ENCODE measurements at places on chromosomes 12 and 14.
A peak's percentile ranks its signal among the peaks of the same experiment; 100 is the strongest.

DNA sequence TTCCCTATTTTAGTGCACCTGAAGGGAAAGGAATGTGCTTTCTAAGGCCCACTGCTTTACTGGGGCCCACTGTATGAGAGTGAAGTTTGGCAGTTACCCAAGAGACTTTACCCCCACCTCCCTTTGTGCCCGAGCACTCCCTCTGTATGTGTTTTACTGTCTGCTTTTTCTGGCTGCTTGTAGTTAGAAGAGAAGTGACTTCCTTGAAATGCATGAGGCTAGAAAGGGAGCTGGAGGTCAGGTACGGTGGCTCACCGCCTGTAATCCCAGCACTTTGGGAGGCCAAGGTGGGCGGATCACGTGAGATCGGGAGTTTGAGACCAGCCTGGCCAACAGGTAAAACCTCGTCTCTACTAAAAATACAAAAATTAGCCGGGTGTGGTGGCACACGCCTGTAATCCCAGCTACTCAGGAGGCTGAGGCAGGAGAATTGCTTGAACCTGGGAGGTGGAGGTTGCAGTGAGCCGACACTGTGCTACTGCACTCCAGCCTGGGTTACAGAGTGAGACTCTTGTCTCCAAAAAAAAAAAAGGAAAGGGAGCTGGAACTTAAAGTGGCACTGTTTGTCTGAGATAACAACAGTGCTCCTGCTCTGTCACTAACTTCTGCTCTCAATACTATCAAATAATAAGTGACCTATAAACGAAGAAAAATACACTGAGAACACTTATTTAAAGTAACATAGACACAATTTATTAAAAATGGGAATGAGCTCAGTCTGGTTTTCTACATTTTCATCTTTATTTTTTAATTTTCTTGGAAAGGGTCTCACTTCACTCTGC, 5.8 kb downstream of the TRIP11 start:
- no peak for DNase-seq

- no peak for DNase-seq
These were observed 299.1 kb downstream of the BTG1 start for GRCh38 chr12:91846466-91847055.

DNA sequence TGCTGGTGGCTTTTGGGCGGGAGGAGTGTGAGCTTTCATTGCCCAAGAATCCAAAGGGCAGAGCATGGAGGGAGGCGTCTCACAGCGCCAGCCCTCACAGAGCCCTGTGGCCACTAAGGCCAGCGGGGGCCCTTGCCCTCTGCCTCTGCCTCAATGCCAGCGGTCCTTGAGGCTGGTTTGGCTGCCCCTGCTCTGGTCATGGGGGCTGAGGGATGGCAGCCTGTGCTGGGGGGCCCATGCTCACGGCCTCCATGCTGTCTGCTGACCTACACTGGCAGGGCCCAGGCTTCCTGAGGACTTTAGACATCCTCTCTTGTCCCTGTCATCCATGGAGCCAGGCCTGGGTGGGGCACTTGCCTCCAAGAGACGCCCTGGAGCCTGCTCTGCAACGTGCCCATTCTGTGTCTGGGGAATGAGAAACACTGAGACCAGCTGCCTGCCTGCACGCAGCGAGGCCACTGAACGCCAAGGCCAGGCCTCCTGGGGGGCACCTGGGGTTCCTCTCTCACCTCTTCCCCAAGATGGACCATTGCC, 143.4 kb downstream of the KIF26A start:
- no peak for DNase-seq

DNA sequence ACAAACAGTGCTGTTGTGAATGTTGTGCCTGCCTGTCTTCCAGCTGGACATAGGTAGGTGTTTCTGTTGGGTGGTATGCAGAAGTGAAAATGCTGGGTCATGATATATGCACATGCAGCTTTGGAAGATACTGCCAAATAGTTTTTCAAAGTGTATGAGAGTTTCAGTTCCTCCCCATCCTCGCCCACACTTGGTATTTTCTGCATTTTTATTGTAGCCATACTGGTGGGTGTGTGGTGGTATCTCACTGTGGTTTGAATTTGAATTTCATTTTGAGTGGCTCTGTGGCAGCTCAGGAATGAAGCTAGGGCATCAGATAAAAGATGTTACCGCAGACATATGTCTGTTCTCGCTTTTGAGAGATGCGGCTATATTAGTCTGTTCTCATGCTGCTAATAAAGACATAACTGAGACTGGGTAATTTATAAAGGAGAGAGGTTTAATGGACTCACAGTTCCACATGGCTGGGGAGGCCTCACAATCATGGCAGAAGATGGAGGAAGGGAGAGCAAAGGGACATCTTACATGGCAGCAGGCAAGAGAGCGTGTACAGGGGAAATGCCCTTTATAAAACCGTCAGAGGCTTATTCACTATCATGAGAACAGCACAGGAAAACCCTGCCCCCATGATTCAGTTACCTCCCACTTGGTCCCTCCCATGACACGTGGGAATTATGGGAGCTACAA, 183.1 kb downstream of the CAND1 start:
- DNase-seq: no peak

DNA sequence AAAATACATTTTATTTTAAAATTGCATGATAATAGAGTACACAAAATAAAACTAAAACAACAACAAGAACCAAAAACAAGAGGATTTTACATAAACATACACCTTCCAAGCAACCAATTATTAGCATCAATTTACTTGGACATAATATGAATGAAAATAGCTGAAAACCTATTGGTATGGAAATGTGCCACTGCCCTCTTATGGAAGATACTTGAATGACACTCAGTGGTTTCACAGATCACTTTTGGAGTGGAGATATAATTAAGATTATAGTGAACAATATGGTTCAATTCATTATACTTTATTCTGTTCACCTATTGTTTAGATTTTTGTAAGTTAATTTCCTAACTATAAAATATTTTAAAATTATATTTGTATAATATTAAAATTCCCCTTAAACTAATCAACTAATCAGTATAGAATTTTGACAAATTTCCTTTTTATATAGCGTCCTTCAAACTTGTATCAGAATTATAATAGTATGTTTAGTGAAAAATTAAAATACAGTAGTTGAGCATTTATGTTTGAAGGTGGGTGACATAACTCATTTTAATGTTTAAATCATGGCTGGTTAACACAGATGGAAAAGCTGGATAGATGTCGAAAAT, 70.1 kb downstream of the SLC6A15 start:
- DNase-seq: peak; percentile 4

DNA sequence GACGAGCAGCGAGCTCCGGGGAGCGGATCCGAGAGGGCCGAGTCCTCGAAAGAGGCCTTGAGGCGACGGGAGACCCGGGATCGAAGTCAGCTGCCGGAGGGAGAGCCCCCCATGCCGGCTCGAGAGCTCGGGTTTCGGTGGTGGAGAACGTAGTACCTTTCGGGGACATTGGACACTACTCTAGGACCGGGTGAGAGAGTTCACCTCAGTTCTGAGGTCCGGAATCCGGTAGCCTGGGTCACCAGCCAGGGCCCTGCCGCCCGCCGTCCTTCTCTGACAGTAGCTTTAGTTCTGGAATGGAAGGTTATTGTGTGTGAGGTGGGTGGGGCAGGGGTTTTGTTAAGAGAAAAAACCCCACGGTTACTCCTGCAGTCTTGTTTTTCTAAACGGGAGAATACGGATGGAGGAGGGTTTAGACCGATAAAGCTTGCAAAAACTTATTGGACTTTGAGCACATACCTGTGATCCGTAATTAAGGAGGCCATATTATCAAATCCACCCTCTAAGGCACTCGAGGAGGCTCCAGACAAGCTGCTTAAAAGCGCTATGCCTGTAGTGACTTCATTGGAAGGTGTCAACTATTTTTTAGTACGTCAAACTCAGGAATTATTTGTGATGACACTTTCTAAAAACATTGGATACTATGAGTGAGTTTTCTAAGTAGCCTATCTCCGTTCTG, 765 bp downstream of the SCYL2 start:
- DNase-seq: no peak

DNA sequence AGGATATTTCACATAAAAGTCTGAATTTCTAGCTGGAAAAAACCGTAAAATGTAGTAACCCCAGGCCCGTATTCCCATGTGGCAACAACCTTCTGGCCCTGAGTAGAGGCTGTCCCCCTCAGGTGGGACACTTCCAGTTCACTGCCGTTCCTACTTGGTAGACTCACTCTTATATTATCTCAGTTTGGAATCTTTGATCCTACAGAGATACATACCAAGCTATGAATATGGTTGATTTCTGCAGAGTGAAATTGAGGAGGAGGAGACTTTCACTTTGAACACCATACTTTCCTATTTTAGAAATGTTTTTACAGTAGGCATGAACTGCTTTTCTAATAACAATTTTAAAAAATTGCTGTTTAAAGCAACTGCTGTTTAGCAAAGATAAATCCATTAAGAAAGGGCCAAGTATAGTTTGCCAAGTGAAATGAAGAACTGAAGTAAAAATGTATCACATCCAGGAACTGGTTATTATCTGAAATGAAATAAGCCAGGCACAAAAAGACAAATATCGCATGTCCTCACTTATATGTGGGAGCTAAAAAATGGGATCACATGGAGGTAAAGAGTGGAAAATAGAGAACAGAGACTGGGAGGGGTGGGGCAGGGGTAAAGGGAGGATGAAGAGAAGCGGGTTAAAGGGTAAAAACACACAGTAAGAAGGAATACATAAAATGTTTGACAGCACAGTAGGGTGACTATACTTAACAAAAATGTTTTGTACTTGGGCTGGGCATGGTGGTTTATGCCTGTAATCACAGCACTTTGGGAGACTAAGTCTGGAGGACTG, 92.8 kb upstream of the METAP2 start:
- no peak for DNase-seq

DNA sequence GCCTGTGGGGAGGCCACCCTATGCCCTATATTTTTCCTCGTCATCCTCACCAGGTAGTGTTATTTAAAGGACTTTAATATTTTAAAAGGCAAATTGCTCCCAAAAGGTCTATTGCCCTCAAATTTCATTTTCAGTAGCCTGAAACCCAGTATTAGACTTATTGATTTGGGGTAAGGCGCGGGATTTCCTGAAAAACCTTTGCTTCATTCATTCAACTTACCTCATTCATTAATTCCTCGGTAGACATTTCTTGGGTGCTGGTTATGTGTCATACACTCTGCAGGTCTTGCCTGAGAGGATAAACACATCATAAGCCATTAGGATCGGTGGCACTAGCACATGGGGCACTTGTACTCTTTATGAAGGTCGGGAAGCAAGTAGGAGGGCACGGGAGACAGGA, 99.2 kb downstream of the ARF6 start:
- DNase-seq: no peak

GRCh38 chr12:117967043-117967442, 1.7 kb downstream of the KSR2 start:
- DNase-seq: no peak

GRCh38 chr12:27305673-27306456, 26.8 kb upstream of the BMAL2 start:
- DNase-seq: no peak

DNA sequence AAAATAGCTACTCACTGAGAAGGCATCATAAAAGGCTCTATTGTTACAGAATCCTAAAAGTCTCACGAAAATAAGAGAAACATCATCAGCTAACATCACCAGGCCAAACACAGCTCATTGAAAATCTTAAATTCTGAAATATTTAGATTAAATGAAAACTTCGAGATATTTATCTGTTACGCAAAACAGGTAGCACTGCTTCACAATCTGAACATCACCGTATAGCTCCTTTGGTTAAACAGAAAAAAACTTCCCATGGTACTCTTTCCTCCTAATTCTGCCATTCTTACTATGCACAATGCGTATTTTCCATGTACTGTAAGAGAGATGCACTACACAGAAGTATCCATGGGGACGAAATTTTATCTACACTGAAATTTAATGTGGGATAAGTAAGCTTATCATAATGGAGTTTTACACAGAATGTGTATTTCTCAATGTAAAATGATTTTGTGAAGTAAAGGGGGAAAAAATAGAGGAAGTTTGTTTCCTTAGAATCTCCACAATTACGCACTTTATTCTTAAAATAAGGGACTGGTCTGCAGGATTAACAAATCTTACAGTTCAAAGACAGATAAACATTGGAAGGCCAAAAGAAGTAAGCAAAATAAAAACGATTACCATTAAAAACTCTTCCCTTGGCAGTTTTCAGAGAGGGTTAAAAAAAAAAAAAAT, 1.9 kb downstream of the SGPP1 start:
- DNase-seq: no peak

GRCh38 chr12:57416039-57416996, 14.5 kb downstream of the R3HDM2 start:
- no peak for DNase-seq

DNA sequence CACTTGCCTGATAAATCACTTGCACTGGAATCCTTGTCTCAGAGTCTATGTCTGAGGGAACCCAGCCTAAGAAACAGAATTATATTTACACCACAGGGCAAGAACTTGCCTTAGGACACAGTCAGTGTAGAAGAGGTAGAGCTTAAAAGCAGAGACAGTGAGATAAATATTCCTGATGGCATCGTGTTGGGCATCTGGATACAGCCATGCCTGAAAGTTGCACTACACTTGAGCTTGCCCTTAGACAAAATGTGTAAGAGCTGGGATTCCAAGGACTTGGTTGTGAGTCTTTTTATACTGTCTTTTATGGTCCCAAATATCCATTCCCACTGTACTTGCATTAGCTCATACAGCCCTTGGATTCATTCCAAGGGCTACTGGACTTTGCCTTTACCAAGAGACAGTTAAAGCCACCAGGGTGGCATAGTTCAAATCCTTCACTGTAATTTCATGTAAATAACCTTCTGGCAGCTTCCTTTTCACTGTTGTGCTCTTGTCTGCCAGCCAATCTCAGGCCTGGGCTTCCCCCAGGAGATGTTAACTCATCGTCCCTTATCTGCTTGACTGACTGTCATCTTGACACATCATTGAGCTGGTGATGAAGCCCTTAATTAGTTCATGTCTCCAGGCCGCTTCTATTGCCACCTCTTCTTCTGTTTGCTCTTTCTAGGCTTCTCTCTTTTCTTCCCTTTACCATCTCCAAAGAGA, 577.9 kb upstream of the TBX3 start:
- DNase-seq: peak; percentile 21

DNA sequence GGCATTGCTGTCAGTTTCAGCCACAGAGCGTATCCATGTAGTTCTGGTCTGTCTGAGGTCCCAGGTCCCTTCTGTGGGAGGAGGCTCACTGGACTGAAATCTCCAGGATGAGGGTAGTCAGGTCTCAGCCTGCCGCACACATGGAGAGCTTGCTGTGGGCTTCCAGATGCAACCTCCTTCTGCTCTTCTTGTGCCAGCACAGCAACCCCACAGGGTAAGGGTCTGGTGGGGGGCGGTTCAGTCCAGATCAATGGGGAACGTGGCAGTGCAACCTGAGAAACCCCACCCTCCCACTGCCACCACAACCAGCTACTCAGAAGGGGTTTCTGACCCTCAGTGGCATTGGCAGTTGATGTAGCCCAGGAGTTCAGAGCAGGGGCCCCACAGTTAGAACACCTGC, 61.2 kb downstream of the BEGAIN start:
- DNase-seq: no peak

GRCh38 chr12:93376436-93377251, 1.1 kb upstream of the NUDT4 start:
- no peak for DNase-seq
